ENCODE measurements at places on chromosomes 3 and 15.

DNA sequence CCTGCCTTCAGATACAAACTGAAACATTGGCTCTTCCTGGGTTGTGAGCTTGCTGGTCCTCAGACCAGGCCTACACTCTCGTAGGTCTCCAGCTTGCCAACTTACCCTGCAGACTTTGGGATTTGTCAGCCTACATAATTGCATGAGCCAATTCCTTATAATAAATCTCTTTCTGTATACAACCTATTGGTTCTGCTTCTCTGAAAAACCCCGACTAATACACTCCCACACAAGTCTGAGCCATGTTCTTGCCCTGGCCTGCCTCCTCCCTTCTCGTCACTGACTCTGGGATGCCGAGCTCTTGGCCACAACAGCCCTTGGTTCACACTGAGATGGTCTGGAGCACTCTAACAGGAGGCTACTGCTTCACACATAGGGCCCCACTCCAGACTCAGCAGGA is 9.5 kb downstream of the CYP19A1 start:
- ATAC-seq, result no peak

GRCh38 chr15:63603516-63603915 is 6.3 kb downstream of the FBXL22 start:
- no peak for ATAC-seq

DNA sequence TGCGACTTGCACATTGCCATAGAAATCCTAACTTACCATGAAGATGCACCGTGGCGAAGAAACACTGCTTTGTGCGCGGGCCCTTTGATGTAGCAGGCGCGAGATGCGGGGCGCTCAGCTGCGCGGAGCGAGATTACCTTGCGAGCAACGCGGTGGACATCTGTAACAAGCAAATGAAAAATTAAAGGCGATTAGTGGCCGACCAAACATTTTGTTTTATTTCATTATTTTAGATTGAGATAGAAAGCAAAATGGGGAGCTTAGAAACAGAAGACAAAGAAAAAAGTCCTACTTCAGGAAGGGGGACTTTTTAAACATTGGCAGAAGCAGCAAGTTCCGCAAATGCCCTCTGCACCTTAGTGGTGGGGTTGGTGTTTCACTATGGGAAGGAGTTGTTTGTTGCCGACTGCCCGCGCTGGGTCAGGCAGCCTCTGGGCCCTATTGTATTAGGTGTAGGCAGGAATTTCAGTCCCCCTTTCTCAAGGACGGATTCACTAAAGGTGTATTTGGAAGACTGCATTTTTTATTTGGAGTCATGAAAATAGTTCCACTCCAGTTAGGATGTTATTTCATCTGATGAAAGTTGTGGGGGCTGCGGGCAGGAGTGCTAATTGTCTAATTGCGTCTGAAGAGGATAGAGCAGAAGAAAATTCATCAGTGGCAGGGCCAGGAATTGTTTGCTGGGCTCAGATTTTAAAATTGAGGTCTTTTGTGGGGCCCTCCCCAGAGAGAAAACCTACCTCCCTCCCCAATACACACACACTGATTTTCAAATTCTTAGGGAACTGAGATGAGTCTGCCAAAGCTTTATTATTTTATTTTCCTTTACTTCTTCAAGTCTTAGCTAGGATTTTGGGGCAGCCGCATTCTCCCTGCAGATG is 17.4 kb downstream of the ZIC4 start:
- no peak for ATAC-seq

- no peak for ATAC-seq
These were observed 3.5 kb downstream of the FEM1B start for GRCh38 chr15:68281008-68281407.

GRCh38 chr3:47666118-47666517 is 87.5 kb upstream of the CSPG5 start:
- ATAC-seq, result no peak
